Stimulated activated CD4-positive, alpha-beta T cell treated with anti-CD3 and anti-CD28 coated beads, Interleukin-2, amount 100 ng/mL, for 24 hours (primary cell): ENCODE measurements at places on chromosomes 16 and 17.

- DNase-seq = no peak
Observed at GRCh38 chr17:83108709-83109108, 29.3 kb downstream of the METRNL start.

DNA sequence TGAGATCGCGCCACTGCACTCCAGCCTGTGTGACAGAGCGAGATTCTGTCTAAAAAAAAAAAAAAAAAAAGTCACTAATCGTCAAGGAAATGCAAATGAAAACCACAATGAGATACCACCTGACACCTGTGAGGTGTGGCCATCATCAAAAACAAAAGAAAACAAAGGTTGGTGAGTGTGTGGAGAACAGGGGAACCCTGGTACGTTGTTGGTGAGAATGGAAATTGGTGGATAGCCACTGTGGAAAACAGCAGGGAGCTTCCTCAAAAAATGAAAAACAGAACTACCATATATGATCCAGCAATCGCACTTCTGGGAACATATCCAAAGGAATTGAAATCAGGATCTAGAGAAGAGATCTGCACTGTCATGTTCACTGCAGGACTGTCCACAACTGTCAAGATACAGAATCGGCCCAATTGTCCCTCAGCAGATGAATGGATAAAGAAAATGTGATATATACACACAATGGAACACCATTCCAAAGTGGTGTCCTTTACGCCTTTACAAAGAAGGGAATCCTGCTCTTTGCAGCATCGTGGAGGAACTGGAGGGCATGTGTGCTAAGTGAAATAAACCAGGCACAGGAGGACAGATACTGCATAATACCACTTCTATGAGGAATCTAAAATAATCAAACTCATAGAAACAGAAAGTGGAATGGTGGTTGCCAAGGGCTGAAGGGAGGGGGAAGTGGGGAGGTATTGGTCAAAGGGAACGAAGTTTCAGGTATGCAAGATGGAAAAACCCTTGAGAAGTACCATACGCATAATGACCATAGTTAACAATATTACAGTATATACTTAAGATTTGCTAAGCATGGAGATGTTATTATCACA, 63.5 kb upstream of the PLCG2 start:
- DNase-seq = no peak

DNA sequence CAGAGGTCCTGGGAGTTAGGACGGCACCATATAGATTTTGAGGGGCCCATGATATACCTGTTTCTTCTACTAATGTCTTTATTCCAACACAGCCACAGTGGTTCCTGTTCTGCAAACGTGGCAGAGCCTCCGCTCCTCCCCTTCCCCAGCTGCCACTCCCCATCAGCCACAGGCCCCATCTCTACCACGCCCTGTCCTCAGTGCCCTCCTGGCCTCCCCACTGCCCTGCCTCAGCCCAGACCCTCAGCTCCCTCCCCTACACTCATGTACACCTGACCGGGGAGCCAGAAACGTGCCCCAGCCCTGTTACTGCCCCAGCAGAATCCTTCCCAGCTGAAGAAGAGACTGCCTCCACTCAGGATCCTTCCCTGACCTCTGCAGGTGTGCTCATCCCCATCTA, 11.9 kb upstream of the RBFOX3 start:
- no peak for DNase-seq

DNA sequence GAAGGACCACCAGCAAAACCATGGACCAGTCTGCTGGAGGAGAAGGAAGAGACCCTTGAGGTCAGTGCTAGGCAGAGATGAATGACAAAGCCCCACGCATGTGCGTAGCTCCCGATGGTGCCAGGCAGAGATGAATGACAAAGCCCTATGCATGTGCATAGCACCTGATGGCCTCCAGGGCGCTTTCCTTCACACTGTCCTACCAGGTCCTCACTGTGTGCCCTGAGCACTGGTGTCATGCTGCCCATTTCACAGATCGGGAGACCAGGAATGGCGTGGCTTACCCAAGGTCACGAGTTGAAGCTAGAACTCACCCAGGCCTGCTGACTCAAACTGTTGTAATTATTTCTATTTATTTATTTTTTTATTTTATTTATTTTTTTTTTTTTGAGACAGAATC, 149.6 kb downstream of the KATNIP start:
- DNase-seq = no peak

GRCh38 chr17:66580956-66581391, 253.9 kb upstream of the CACNG5 start:
- DNase-seq = no peak

DNA sequence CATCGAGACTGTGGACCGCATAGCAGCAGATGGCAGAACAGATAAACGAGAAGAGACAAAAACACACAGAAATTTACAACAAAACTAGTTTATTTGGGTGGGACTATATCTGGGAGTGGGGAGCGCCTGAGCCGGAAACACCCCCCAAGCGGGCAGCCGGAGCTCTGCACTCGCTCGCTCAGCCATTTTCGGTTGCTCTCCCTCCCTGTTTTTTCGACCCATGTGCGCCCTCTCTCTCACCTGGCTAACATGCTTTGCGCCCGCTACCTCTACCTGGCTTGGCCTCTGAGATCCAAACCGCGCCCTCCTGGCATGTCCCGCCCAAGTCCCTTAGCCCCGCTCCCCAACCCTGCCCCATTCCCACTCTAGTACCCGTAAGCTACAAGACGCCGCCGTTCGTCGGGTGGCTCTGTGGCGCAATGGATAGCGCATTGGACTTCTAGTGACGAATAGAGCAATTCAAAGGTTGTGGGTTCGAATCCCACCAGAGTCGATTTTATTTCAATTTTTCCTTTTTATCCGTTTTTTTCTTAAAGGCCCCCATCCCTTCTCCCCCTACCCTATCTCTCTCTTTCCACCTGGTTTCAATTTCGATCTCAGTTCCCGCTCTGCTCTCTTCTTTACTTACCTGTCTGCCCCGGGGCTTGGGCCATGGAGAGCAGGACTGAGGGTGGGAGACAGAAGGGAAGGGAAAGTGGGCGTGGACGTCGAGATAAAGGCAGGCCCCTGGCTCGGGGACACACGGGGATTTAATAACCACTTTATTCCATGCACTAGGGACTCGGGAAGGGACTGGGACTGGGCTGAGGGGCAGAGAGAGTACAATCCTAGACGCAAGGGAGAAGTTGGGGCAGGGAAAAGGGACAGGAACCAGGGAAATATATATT, 2.4 kb upstream of the ALOXE3 start:
- peak; percentile 83 for DNase-seq

GRCh38 chr17:66416207-66416940, 114.0 kb downstream of the PRKCA start:
- no peak for DNase-seq

- no peak for DNase-seq
Observed at GRCh38 chr16:69143116-69143515, 10.7 kb downstream of the UTP4 start.

DNA sequence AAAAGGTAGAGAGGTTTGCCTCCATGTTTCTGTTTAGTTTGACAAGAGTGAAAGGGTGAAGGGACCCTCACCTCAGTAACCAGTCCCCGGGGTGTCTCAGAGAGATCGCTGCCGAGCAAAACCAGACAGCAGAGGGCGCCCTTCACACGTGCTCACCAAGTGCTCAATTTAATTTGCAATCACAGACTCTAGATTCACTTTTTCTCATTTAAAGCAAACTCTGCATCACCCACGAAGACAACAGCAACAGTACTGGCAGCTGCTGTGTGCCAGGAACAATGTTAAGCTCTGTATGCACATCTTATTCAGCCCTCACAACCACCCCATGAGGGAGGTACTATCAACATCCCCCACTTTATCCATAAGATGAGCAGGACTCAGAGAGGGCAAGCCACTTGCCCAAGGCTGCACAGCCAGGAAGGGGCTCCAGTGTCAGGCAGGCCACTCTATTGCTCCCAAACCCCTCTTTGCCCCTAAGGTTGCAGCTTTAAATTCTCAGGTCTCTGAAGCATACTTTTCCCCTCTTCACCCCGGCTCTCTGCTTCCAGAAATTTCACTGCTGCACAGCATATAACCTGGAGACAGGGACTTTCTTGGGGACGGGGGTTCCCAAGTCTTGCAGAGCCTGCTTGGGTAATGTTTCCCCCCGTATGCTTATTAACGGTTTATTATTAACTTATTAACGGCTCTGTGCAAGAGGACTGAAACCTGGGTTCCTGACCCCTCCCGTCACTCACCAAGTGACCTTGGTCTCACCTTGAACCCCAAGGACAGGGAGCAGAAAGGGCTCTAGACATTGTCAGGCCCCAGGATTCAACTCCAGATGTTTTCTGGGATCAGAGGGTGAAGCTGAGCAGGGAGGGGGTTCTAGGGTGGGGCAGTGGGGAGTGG, 70.9 kb downstream of the CNGB1 start:
- peak; percentile 82 for DNase-seq

DNA sequence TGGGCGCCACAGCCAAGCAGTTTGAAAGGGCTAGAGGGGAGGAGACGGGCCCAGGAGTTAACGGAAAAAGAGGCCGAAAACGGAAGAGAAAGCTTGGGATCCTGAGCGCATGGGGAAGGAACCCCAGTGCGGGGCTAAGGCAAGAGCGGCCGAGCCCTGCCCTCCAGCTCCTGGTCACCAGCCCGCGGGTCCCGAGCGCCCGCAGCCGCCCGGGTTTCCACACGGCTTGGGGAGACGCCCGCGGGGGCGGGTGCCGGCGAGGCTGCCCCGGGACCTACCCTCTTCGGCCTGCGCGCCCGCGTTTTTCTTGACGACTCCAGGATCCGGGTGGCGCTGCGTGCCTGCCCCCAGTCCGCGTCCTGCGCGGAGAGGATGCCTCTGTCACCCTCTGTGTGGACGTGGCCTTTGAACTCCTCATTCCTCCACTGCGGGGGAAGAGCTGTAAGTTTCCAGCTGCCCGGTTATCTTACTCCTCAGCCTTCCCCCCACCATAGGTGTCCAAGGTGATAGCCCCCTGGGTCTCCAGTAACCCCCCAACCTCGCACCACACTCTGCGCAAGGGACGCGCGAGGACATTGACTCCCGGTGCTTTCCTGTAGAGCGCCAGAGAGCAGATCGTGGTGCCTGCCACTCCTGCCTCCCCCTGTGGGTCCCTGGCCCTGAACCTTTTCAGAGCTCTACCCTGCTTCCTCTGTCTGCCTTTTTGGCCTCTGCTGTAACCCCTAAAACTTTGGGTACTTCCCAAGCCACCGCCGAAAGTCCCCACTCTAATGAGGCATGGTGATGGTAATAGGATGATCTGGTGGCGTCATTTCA, 1.7 kb upstream of the CDH11 start:
- DNase-seq = no peak

DNA sequence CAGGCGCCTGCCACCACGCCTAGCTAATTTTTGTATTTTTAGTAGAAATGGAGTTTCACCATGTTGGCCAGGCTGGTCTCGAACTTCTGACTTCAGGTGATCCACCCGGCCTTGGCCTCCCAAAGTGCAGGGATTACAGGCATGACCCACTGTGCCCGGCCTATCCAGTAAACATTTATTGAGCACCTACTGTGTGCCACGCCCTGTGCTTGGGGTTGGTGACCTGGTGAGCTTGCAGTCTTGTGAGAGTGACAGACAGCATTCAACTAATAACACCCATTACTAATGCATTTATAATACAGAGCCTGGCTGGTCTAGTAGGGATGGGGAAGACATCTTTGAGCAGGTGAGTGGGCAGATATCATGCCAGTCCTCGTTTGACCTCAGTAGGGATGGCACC, 113.1 kb downstream of the SOCS1 start:
- no peak for DNase-seq

DNA sequence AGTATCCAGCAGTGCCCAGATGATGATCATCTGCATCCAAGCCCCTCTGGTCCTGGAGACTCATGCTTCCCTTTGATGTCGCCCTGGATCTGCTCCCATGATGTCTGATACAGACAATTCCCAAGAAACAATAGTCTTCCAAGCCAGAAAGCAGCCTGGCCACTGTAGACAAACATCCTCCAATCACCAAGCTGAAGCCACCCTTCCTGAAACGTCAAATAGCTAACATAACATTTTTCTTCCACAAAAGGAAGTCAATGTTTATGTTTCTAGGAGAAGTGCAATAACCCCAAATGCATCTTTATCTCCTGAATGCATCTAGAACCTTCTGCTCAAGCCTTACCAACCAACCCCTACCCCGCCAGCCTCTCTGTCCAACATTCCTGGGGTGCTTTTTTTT, 1.2 kb upstream of the DPEP2 start:
- no peak for DNase-seq

GRCh38 chr17:37359682-37360188, 16.1 kb upstream of the C17orf78 start:
- DNase-seq = no peak

- no peak for DNase-seq
Observed at GRCh38 chr16:69413045-69413664, 11.3 kb upstream of the CYB5B start.

- DNase-seq = peak; percentile 28
Observed at GRCh38 chr16:54928411-54929089, 2.1 kb upstream of the IRX5 start.

- no peak for DNase-seq
Observed at GRCh38 chr17:71063127-71063526, 893.8 kb downstream of the KCNJ2 start.

- DNase-seq = peak; percentile 10
Observed at GRCh38 chr17:79631640-79632431, 21.0 kb upstream of the RBFOX3 start.

GRCh38 chr17:50918933-50919296, 52.8 kb upstream of the TOB1 start:
- DNase-seq = peak; percentile 38

- no peak for DNase-seq
Observed at GRCh38 chr16:58499092-58499511, 841 bp upstream of the NDRG4 start.

- DNase-seq = peak; percentile 72
Observed at GRCh38 chr16:30184096-30184890, 891 bp downstream of the CORO1A start.

DNA sequence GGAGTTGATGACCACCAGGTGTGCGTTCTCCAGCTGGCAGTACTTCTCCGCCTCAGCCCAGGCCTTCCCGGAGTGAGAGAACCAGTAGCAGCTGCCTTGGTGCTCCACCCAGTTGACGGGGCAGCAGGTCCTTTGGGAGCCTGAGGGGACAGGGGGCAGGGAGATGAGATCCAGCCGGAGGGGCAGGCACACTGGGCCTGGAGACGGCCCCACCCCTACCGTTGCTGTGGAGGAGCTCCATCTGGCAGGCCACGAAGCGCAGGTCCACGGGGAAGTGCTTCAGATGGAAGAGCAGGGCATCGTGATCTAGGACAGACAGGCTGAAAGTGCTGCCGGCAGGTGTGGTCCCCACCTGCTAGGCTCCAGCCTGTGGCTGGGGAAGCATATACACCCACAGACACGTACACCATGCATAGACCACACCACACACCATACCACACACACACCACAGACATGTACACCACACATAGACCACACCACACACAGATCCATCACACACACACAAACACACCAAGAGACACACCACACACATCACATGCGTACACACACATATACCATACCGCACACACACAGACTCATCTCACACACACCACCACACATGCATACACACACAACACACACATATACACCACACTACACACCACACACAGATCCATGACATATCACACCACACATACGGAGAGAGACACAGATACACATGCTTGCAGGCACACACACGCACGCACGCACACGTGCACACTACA, 7.4 kb downstream of the ASGR2 start:
- no peak for DNase-seq

GRCh38 chr17:71631483-71631882, 489.3 kb upstream of the SOX9 start:
- DNase-seq = no peak

- no peak for DNase-seq
Observed at GRCh38 chr17:48840441-48840840, 9.6 kb downstream of the CALCOCO2 start.
